ENCODE measurements at places on chromosomes 5 and 9.

GRCh38 chr9:38359297-38359653, 33.2 kb upstream of the ALDH1B1 start:
- DNase-seq: no peak

DNA sequence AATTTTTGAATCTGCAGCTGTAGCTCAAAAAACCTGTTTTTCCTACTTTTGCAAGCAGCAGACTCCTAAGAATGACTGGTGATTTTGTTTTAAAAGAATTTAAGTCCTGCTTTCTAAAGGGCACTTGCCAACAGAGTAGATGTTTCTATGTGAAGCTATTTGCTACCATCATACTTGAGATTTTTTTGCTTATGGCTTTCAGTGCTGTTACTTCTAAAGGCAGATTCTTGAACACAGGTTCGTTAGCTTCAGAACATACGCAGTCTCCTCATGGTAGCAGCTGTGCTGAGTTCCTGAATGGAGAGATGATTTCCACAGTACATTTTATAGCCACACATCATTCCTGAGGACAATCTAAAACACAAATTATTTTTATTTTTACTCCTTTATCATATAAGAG, 24.4 kb upstream of the ELL2 start:
- no peak for DNase-seq

DNA sequence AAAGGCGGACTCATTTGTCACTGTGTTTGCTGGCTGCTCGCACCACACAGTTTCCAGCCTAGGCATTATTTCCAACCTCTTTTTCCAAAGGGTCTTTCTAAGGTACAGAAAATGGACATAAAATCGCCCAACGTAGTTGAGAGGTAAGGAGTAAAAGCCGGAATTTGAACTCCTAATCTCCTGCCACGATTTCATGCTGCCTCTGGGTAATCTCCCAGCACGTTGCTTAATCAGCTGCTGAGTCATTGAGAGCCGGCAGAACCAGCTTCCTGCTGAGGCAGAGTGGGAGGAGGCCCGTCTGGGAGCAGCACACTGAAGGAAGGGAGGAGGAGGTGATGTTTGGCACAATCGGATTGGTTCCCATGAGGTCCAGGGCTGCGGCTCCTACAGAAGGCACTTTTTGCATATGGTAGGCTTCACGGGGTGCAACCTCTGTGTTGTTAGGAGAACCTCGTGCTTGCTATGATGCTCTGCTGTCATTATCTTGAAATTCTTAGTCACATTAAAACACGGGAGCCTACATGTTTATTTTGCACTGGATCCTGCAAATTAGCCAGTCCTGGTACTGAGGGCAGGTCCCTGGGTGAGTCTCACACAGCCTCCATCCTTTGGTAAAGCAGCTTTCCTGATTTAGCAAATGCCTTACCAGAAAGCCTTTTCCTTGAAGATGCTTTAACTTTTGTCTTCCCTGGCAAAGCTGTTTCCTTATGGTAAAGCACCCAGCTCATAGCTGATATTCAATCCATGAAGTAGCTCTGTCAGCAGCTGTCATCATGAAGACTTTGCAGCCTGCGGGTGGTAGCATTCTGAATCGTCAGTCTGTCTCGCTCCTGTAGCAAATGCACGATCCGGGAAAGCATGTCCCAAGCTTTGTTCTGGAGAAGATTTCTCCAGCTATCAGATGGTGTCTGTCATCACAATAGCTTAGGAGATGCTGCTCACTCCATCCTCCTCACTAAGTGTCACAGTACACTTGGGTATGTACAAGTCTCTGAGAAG, 191.6 kb upstream of the MSX2 start:
- peak; percentile 67 for DNase-seq

DNA sequence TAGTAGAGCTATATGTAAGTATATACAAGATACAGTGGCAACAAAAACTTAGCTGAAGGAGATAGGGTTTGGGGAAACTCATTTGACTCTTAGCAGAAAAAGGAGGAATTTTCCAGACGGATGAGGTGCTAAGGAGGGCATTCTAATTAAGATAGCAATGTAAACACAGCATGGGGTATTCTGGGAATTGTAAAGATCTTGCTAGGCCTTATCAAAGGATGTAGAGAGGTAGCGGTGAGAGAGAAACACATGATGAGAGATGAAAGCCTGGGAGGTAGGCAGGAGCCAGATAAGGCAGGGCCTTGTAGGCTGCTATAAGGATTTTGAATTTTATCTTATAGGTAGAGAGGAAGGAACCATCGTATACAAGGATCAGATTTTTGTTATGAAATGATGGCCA, 106.6 kb upstream of the KCNN2 start:
- DNase-seq: no peak

DNA sequence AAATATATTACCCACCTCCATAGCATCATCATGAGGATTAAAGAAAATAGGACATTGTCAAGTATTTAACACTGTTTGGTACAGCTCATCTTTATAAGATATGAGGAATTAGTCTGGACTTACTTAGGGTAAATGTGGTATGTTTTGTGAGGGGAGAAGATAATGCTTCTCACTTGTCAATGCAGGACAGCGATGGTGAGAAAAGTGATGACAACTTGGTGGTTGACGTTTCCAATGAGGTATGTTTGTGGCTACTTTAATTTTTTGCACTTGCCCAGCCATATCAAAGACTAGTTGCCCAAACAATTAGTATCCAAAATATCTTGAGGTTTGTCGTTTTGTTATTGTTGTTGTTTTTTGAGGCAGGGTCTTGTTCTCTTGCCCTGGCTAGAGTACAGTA, 133.9 kb downstream of the TLE4 start:
- no peak for DNase-seq

GRCh38 chr5:172648013-172648381, 6.9 kb downstream of the NEURL1B start:
- no peak for DNase-seq

GRCh38 chr9:116382053-116382452, 228.5 kb downstream of the PAPPA start:
- no peak for DNase-seq

DNA sequence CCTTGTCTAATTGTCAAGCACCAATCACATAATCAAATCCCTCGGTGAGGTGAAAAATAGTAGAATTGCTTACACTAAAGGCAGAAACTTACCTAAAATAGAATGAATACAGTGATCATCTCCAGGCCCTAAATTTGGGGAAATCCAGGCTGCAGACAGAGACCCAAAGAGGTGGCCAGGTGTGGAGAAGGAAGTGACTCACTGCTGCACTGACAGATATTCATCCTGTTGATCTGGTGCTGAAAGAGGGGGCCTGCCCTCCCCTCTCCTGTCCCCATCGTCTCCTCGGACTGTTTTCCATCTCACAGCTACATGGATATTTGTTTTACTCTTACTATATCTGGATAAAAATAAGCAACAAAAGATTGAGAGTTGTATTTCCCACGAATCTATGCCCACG, 15.9 kb downstream of the OR2Y1 start:
- DNase-seq: no peak

DNA sequence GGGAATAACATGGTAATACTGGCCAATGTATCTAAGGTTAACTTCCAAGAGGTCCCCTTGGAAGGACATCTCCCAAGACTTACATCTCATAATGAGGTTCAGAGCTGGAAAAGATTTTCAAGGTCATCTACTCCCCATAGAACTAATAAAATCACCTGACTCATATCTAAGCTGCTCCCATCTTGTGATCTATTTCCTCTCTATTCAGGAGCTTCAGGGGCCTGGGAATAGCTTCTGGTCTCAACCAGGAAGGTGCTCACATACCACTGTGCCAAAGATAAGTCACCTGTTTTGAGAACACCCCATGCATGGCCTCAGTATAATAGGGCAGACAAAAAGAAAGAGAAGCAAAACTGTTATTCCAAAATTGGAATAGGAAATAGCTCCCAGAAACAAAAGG, 74.2 kb downstream of the OXCT1 start:
- DNase-seq: no peak

DNA sequence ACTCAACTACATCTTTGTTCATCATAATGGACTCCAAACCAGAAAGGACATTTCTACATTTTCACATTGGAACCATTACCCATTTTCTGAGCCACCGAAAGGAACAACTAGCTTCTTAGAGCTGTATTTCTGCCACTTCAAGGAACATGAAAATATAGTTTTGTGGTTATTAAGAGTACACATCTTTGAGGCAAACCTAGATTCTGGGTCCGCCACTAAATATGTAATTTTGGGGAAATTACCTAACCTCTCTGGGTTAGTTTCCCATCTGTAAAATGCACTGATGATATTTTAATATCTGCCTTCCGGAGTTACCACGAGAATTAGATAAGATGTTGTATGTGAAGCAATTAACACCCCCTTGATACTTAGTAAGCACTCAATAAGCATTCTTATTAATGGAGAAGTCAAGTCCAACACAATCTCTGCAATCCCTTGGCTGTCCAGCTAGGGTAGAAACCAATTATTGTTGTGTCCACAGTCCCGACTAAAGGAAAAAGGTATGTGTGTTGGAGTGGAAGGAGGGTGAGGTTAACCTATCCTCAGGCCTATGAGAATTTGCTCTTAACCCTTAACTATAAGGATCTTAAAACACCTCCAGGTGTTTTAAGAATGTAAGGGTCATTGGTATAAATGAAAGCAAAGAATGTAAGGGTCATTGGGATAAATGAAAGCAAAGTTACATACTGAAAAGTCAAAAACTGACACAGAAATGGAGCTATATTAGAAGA, 94.0 kb upstream of the PTGER4 start:
- DNase-seq: no peak

- no peak for DNase-seq
Measured at GRCh38 chr5:134509308-134510040, 16.0 kb upstream of the JADE2 start.

GRCh38 chr9:72147676-72148075, 1.6 kb upstream of the GDA start:
- no peak for DNase-seq

- no peak for DNase-seq
Measured at GRCh38 chr9:28105001-28105400, 531.7 kb upstream of the C9orf72 start.

GRCh38 chr9:88706193-88707113, 171.5 kb downstream of the NXNL2 start:
- DNase-seq: no peak

DNA sequence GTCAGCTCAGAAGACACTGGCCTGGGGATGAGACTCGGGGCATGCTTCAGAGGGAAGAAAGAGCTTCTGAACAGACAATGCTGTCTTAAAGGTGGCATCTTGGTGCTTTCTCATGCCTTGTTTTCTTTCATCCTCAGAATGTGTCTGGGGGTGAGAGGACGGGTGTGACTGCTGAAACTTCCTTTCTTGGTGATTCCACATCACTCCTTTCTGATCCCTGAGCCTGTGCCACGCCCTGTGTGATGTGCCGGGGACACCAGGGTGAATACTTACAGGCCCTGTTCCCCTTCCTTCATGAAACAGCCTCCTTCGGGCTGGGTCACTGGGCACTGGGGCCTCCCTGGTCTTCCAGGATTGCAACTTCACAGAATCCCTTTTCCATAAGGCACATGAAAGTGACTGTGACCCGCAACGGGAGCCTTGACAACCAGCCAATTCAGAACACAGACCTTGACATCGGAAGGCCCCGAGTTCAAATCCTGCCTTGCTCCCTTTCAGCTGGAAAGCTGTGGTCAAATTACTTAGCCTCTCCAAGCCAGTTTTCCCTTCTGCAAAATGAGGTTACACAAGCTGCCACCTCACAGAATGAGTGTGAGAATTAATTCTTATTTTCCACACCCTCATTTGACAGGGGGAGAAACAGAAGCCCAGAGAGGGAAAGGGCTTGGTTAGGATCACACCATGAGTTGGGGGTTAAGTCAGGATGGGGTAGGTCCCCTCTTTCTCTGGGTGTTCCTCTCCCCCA, 44.1 kb upstream of the IL17B start:
- DNase-seq: no peak

DNA sequence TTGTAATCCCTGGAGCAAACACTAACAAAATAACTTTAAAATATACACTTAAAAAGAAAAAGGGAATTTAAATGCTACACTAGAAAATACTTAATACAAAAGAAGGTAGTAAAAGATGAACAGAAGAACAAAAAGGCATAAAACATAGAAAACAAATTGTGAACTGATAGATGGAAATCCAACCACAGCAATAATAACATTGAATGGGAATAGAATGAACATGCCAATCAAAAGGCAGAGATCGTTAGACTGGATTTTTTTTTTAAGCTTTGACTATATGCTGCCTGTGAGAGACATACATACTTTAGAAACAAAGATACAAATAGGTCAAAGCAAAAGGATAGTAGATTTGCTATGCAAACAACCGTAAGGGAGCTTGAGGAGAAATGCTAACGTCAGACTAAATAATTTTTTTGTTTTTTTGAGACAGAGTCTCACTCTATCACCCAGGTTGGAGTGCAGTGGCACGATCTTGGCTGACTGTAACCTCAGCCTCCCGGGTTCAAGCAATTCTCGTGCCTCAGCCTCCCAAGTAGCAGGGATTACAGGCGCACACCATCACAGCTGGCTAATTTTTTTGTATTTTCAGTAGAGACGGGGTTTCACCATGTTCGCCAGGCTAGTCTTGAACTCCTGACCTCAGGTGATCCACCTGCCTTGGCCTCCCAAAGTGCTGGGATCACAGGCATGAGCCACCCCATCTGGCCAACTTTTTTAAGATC, 6.5 kb downstream of the ABO start:
- no peak for DNase-seq

GRCh38 chr9:116494815-116495634, 192.1 kb upstream of the TRIM32 start:
- peak; percentile 38 for DNase-seq

GRCh38 chr9:89430995-89431394, 66.9 kb downstream of the SEMA4D start:
- no peak for DNase-seq

DNA sequence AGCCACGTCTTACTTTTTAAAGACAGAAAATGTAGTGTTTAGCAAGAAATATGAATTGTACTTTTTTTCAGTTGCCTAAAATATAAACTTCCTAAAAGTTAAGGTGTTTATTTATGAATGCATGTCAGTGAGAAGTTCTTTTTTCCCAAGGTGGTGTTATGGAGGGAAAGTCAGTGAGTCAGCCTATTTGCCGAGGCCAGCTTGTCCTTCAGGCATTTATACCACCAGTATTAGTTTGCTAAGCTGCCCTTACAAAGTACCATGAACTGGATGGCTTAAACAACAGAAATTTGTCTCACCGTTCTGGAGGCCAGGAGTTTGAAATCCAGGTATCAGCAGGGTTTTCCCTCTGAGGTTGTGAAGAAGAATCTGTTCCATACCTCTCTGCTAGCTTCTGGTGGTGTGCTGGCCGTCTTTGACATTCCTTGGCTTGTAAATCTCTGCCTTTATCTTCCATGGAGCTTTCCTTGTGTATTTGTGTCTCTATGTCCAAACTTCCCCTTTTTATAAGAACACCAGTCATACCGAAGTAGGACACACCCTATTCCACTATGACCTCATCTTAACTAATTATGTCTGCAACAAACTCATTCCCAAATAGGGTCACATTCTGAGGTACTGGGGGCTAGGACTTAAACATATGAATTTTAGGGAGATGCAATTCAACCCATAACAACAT, 38.4 kb downstream of the PRKACG start:
- DNase-seq: peak; percentile 25

- DNase-seq: no peak
Measured at GRCh38 chr5:30638899-30639298, 554.6 kb upstream of the CDH6 start.

All from activated CD4-positive, alpha-beta T cell treated with anti-CD3 and anti-CD28 coated beads, Interleukin-10, Interleukin-2, amounts not matched to agents 100 ng/mL and 50 ng/mL, durations not matched to agents 16 hours and 8 hours (primary cell).